Placental epithelial cell (primary cell): ENCODE measurements at places on chromosomes 5 and 9. TPM values are rescaled to one million over a fixed set of nuclear protein-coding genes. Genes with fewer than 3 reads are reported as not detected.

Gene CDKN2A
- total RNA-seq: 33.4 and 36.4 TPM in 2 replicates

Gene BTNL8
- total RNA-seq: not detected in 2 replicates

Gene SLC9A3
- total RNA-seq: 1.6 and 2.4 TPM in 2 replicates

Gene NTNG2
- total RNA-seq: under 0.01 and 0.39 TPM in 2 replicates

Gene HSD17B3
- not detected in 2 replicates for total RNA-seq

Gene GLRA1
- not detected in 2 replicates for total RNA-seq

Gene FYB1
- not detected in 2 replicates for total RNA-seq

Gene ZDHHC11
- 2.4 and 5.1 TPM in 2 replicates for total RNA-seq

Gene MAMDC2
- total RNA-seq: 6.7 and 19.7 TPM in 2 replicates

Gene CD274
- total RNA-seq: 0.39 and 2.3 TPM in 2 replicates

Gene FRRS1L
- total RNA-seq: under 0.01 TPM in 1 of 2 replicates, not detected in the other

Gene IL9
- total RNA-seq: not detected in 2 replicates
